ENCODE measurements at places on chromosomes 4 and X. TPM values are rescaled to one million over a fixed set of nuclear protein-coding genes. Genes with fewer than 3 reads are reported as not detected.

PRR32 gene
- not detected for total RNA-seq

TENM3 gene
- total RNA-seq = 46.7 TPM

CENPVL3 gene
- total RNA-seq = not detected

GPR173 gene
- 4.0 TPM for total RNA-seq

GPR34 gene
- total RNA-seq = not detected

XPNPEP2 gene
- not detected for total RNA-seq

NEIL3 gene
- total RNA-seq = 3.8 TPM

GPRASP2 gene
- 9.6 TPM for total RNA-seq

ADAMTS3 gene
- total RNA-seq = 2.7 TPM

MAGEC3 gene
- not detected for total RNA-seq

PRKG2 gene
- not detected for total RNA-seq

FGG gene
- total RNA-seq = not detected

CMC4 gene
- total RNA-seq = 3.9 TPM

DCX gene
- not detected for total RNA-seq

MAOB gene
- total RNA-seq = not detected

DGAT2L6 gene
- total RNA-seq = 0.16 TPM

UGT2A3 gene
- total RNA-seq = not detected

ITGB1BP2 gene
- 5.2 TPM for total RNA-seq

C4orf51 gene
- not detected for total RNA-seq

EDA gene
- total RNA-seq = 0.94 TPM

TNMD gene
- total RNA-seq = under 0.01 TPM

GPR119 gene
- total RNA-seq = not detected

SSX2B gene
- not detected for total RNA-seq

AMER1 gene
- total RNA-seq = 0.81 TPM

CT55 gene
- not detected for total RNA-seq

AKAP4 gene
- total RNA-seq = not detected

WDR17 gene
- total RNA-seq = 0.19 TPM

HMGN5 gene
- 1.2 TPM for total RNA-seq

GAGE12J gene
- total RNA-seq = not detected

MAGEC2 gene
- not detected for total RNA-seq
